ENCODE measurements at places on chromosomes 1 and 21.

DNA sequence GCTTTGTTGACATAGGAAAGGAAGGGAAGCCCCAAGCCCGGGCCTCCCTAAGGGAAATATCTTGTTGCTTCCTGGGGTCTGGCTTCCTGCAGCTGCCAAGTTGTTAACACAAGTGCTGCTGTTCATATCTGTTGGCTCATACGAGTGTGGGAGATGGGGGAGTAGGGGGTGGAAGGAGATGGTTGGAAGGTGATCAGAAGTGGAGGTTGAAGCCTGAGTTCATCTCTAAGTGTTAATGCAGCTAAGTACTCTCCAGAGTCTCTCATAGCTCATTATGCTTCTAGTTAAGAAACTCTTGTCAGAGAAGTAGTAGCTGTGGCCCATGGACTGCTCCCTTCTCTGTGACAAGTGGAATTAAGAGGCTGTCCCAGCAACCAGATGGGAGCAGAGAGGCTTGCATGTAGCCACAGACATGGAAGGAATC, 319.2 kb upstream of the SPAG17 start:
- no peak for DNase-seq

- no peak for DNase-seq
Observed at GRCh38 chr1:205472737-205473441, 17.0 kb upstream of the BLACAT1 start.

DNA sequence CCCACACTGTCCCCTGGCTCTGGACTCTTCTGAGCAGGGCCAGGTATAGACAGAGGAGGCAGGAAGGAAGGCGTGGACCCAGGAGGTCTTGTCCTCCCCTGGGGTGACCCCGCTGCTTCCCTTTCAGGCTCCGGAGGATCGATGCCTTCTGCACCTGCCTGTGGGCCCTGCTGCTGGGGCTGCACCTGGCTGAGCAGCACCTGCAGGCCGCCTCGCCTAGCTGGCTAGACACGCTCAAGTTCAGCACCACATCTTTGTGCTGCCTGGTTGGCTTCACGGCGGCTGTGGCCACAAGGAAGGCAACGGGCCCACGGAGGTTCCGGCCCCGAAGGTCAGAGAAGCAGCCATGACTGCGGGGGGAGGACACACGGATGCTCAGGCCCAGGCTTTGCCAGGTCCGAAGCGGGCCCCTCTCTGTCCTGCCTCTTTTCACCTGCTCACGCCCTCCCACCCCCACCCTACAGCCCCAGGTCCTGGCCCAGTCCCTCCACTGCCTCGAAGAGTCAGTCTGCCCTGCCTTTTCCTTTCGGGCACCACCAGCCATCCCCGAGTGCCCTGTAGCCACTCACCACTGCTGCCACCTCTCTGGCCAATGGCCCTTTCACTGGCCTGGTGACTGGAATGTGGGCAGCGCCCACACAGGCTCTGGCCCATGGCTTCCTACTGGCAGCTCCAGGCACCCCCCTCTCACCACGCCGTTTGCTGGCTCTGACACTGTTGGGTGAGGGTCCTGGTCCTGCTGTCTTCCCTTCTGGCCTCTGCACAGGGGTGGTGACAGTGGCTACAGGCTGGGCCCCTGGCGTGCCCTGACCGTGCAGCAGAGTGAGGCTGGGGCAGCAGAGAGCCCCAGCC, 13.5 kb downstream of the TMEM201 start:
- no peak for DNase-seq

DNA sequence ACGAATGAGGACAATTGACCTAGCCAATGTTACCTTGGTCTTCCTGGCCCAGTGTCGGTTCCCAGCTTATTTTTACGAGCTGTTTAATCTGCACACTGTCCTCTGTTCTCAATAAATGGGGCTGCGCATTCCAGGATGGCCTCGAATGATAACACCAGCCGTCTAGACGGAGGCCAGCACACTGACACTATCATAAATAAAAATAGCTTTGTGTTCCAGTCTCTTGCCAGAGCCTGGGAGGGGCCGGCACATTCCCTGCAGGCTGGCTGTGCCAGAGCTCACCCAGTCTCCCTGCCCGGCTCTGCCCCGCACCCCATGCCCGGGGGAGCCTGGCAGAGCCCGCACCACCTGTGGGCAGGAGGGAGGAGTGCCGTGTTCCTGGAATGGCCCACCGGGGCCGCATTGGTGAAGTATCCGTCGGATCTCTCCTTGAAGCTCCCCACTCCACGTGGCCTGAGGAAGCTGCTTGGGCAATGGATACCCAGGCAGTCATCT, 92.1 kb downstream of the SPSB1 start:
- peak; percentile 87 for DNase-seq

- DNase-seq: no peak
Observed at GRCh38 chr1:201563941-201564340, 25.0 kb downstream of the NAV1 start.

DNA sequence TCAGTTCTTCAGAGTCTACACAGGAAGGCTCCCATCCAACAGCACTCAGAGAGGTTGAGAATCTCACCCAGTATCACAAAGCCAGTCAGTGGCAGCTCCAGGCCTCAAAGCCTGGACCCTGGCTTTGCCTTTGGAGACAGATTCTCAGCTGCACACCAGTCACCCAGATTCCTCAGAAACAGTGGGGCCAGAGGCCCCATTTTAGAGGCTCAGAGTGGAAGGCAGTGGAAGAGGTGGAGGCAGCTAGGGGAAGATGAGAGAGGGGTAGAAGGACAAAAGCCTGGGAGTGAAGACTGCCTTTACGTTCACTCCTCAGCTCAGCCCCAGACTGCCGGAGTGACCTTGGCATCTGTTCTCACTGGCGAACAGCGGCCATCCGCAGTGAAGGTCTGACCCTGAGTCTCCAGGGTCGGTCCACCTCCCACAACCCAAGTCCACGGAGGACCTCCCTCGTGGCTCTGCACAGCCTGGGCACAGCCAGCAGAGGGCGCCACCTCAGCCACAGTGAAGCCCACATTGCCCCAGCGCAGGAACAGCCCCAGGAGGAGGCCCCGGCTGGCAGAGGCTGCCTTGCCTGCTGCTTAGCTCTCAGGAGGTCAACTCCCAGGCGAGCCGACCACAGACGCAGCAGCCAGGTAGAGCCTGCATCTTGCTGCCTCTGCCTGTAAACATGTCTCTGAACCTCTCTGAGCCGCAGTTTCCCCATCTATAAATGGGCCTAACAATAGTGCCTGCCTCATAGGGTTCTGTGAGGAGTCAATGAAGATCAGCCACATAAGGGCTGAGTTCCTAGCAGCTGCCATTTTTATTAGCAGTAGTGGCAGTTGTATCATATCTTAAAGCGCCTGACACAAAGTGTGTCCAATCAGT, 5.9 kb upstream of the FNDC5 start:
- DNase-seq: peak; percentile 62

Measured in dermis microvascular lymphatic vessel endothelial cell (primary cell).